Left cardiac atrium (tissue), 4 donors: ENCODE measurements at places on chromosomes 5 and 9. TPM values are rescaled to one million over a fixed set of nuclear protein-coding genes. Genes with fewer than 3 reads are reported as not detected.
A peak's percentile ranks its signal among the peaks of the same experiment; 100 is the strongest.

GRCh38 chr9:18485714-18486113 is 11.8 kb downstream of the ADAMTSL1 start:
- no peak for DNase-seq

DNA sequence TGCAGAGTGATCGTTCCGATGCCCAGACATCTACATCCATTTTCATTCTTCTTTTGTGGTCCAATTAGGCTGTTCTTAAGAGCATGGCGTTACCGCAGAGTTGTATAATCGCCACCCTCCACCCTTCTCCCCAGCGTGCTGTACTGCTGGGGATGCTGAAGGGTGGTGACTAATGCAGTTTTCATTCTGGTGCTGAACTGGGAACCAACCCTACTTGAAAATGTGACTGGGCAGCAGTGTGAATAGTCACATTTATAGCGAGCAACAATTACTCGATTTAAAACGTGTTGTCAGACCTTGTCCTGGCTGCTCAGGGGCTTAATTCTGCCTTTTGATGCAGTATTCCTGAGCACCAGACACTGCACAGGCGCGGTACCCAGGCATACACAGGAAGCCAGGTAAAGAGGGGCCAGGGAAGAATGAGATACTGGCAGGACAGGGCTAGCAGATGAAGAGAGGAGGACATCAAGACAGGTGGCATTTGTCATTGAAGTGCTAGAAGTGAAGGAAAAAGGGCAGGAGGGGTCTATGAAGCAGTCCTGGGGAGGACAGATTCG is 719 bp upstream of the ISCA1 start:
- peak; percentile 31 for DNase-seq

DNA sequence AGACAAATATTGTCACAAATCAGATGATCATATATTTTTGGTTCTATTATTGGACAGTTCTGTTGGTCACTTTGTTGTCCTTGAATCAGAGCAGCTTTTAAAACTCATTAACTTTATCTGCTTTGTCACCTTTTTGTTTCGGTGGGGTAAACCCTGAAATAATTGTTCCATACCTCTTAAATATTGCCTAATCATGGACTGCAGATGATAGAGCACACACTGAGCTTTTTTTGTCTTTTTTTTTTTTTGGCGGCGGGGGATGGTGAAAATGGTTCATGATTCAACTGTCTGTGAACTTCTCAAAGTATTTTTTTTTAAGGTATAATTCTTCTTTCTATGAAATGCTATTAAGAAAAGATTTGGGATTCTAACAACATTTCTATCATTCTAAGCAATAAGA is 1.8 kb downstream of the NUDT12 start:
- DNase-seq, result no peak

DNA sequence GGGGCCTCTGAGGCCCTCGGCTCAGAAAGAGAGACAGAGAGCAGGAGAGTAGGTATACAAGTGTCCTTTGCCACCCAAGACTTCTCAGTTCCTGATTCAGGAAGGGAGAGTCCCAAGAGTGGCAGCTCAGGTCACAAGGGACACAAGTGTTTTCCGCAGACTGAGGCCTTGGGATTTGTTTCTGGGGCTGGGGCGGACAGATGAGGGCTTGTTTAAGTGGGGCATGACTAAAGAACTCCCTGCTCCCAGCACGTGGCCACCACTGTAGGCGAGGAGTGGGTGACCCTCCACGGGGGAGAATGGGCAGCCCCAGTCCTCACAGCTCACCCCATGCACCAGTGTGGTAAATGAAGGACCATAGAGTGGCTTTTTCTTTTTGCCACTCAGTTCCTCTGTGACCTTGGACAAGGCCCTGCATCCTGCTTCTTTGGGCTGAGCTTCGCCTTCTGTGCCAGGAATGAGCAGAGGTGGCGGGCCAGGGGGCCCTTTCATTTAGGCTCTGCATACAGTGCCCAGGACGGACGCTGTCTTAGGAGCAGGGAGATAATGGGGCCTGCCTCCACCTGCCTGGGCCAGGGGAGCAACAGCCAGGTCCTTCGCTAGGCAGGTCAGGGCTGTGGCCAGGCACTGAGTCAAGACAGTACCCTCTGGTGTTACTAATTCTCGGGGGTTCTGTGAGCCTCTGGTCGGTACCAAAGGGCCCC is 50.8 kb downstream of the AMBP start:
- no peak for DNase-seq

DNA sequence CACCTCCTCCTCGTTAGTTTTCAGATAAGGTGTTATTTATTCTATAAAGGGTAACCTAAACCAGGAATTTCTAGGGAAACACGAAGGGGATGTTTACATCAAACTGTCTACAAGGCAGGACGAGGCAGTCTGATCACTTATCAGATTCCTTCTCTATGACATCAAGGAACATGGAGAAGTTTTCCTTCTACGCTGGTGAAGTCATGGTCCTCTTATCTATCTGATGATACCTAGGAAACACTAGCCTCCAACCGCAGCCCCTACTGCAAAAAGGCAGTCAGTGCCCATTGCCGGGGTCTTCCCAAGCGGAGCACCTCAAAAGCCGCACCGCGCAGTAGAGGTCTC is 1.5 kb downstream of the MPDZ start:
- no peak for DNase-seq

DNA sequence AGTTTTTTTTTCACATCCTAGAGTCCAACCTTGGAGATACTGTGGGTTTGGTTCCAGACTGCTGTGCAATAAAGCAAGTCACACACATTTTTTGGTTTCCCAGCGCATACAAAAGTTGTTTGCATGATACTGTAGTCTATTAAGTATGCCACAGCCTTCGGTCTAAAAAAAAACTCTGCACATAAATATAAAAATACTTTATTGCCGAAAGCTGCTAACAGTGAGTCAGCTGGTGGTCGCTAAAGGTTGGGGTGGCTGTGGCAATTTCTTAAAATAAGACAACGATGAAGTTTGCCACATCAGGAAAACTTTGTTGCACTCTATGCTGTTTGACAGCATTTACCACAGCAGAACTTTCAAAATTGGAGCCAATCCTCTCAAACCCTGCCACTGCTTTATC is 37.4 kb downstream of the UBQLN1 start:
- DNase-seq, result no peak

GRCh38 chr5:122756264-122756911 is 18.5 kb upstream of the SNX2 start:
- no peak for DNase-seq

DNA sequence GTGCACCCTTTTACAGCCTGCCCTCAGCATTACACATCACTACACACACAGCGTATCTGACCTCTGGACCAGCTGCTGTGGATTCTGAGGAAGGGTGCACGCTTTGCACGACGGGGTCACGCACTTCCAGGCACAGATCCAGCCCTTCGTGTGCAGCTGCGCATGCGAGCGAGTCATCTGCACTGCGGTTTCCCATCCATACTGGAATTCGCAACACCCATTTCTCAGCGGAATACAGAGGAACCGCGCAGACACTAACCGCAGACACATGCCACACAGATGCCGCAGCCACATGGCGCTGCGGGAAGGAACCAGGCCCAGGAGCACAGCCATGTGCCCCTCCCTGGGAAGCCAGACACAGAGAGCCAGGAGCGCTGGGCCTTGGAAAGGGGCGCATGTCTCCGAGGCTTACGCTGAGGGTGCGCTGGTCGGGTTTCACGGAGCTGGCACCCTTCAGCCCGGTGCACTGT is 43.5 kb downstream of the PNPLA7 start:
- no peak for DNase-seq

- DNase-seq, result peak; percentile 46
These were observed 99.7 kb downstream of the GOLPH3 start for GRCh38 chr5:32074401-32074800.

DNA sequence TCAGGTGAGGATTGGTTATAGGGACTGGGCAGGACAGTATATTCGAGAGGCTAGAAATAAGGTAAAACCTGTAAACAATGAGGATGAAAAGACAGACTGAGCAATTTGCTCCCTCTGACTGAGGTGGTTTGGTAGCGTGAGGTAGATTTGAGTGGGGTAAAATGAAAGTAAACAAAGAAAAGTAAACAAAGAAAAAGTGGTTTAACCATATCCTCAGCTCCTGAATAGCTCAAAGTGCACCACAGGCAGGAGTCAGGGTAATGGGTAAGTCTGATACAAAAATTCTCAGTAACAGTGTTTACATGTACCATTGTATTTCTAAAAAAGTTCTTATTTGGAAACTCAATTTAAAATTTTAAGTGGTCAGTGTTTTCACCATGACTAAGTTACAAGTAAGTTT is 203.1 kb upstream of the ARRDC3 start:
- DNase-seq, result no peak

GRCh38 chr5:172105811-172106210 is 82.2 kb downstream of the STK10 start:
- no peak for DNase-seq

DNA sequence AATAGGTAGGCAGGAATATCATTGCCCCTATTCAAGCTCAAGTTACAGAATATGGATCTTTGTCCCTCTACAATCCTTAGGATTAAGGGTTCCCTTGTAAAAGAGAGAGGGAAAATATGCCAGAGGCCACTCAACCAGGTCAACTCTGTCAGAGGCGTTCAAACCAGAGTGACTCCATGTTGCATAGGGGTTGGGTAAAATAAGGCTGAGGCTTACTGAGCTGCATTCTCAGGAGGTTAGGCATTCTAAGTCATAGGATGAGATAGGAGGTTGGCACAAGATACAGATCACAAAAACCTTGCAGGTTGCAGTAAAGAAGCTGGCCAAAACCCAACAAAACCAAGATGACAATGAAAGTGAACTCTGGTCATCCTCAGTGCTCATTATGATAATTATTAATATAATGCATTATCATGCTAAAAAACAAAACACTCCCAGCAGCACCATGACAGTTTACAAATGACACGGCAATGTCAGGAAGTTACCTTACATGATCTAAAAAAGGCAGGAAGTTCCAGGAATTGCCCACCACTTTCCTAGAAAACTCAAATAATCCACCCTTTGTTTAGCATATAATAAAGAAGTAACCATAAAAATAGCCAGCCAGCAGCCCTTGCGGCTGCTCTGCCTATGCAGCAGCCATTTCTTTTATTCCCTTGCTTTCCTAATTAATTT is 64.8 kb downstream of the ERP44 start:
- DNase-seq, result no peak

GRCh38 chr5:41637869-41638268 is 127.5 kb upstream of the PLCXD3 start:
- DNase-seq, result no peak

DNA sequence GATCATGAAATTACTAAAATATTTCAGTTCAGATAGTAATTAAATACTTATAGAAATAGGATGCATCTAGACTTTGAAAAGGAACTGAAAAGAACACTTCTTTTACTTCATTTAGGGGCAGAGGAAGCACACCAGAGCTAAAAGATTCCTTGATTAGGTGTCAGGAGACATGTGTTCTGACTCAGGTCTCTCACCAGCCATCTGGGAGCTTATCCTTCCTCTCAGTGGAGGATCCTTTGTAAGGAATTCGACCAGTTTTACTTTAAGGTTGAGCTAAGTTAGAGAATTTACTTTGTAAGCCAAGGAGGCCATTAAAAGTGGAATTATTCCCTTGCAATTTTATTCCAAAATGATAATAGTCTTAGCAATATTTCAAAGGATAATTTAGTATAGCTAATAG is 16.7 kb downstream of the VCAN start:
- no peak for DNase-seq

- no peak for DNase-seq
These were observed 191.0 kb downstream of the ESM1 start for GRCh38 chr5:54794135-54794975.

- no peak for DNase-seq
These were observed 42.9 kb downstream of the LRRTM2 start for GRCh38 chr5:138832218-138832617.

DNA sequence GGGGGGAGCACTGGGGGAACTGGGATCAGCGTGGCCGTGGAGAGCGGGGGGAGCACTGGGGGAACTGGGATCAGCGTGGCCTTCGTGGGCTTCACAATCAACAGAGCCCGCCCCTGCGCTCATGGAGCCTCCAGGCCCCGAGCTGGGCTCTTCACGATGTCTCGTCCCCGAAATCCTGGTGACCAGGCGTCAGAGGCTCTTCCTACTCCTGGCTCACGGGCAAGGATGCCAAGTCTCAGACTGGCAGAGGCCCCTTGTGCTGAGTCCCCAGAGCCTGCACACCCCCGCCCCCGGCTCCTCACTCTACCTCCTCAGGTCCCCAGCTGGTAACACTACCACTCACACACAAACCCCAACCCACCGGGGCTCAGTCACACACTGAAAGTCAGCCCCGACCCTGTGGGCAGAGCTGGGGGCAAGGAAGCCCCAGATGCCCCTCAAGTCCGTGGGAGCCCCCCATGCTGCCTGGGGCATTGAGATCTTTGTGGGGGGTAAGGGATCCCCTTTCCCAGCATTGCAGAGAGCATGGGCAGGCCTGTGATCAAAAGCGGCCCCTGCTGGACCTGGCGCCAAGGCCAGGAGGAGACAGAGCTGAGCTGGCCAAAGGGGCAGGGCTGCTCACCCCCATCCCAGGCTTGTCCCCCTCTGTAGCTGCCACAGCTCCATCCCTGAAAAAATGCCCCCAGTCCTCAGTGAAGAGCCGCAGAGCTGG is 26.7 kb downstream of the LHX3 start:
- no peak for DNase-seq

GRCh38 chr9:130297371-130297770 is 31.8 kb downstream of the HMCN2 start:
- DNase-seq, result no peak

DNA sequence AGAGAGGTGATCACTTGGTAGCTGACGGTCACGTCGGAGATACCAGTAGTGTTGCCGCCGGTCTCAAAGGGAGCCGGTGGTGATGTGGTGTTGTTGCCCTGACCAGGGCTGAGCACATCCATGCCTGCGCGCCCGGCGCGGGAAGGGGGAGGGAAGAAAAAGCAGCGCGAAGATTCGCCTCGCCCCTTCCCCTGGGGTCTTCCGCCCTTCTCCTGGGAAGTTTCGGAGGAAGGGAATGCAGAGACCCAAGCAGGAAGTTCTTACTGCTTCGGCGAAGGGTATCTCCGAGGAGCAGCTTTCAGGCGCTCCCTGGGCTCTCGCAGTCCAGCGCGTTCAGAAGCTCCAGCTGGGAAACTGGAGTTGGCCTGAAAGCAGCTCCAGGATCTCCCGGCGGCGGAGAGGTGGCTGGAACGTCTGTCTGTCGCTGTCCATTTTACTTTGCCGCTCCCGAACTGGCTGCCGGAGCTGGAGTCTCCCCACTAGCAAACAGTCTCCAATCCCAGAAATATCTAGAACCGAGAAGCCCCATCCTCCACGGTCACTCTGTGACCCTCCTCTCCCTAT is 565 bp downstream of the HTR1A start:
- no peak for DNase-seq

DNA sequence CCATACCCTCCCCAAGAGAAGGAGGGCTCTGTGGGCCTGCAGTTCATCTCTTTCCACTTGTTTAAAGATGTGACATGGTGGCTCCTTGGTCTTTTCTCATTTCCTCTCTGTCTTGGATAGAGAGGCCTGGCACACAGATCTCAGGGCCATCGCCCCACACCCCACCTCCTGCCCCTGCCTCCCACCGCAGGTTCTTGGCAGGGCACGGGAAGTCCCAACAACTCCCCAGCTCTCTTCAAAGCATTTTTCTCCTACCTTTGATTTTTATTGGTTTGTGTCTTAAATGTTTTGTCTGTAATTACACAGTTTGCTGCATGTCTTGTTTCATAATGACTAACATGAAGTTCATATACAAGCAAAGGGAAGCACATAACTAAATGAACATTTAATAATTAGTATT is 178.5 kb upstream of the MSX2 start:
- DNase-seq, result no peak

The CCDC152 gene
- total RNA-seq, result 2.7 TPM

The SOX30 gene
- total RNA-seq, result 0.37 TPM

The PCDHB11 gene
- total RNA-seq, result 3.3 TPM

The RASA1 gene
- 17.6 TPM for total RNA-seq

The SAXO1 gene
- total RNA-seq, result 0.15 TPM

The CTNND2 gene
- total RNA-seq, result 4.8 TPM

The PCDHB10 gene
- total RNA-seq, result 1.3 TPM

The SOHLH1 gene
- total RNA-seq, result not detected

The ZNF484 gene
- total RNA-seq, result 7.5 TPM

The CCDC183 gene
- total RNA-seq, result 1.1 TPM

The SARDH gene
- 0.88 TPM for total RNA-seq
